ENCODE measurements at places on chromosomes 7 and 10. TPM values are rescaled to one million over a fixed set of nuclear protein-coding genes. Genes with fewer than 3 reads are reported as not detected.

The NUDT13 gene
- total RNA-seq: 1.6 TPM

GRCh38 chr7:4017785-4018184, 664.3 kb upstream of the FOXK1 start:
- no peak overlapping the region for H3K27ac ChIP-seq
- H3K4me1 ChIP-seq: no peaks in the 10 kb centered on the region
- no peak overlapping the region for H3K4me3 ChIP-seq
- no peak for DNase-seq

DNA sequence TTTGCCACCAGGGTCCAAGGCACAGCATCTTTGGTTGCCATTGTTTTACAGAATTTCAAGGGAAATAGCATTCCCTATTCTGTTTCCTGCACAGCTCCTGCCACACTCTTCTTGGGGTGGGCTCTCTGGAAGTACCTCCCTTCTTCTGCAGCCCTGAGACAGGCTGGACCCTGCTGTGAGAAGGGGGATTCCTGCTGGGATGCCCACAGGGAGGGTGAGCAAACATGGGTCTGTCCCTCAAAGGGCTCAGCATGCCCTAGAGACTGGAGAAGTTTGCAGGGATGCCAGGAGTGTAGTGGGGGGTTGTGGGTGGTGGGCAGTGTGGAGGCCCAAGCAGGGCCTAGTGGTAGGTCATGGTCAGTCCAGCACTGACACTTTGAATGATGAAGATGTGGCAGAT, 222.2 kb upstream of the GPR26 start:
- no peaks in the 10 kb centered on the region for H3K27me3 ChIP-seq
- no peak overlapping the region for H3K27ac ChIP-seq
- H3K36me3 ChIP-seq: no peaks in the 10 kb centered on the region
- H3K4me3 ChIP-seq: no peak overlapping the region
- H3K4me1 ChIP-seq: no peaks in the 10 kb centered on the region
- DNase-seq: no peak

- no peaks in the 10 kb centered on the region for H3K36me3 ChIP-seq
Measured at GRCh38 chr10:84098667-84099066, 40.6 kb upstream of the GHITM start.

The CTAGE6 gene
- 2.0 TPM for total RNA-seq

DNA sequence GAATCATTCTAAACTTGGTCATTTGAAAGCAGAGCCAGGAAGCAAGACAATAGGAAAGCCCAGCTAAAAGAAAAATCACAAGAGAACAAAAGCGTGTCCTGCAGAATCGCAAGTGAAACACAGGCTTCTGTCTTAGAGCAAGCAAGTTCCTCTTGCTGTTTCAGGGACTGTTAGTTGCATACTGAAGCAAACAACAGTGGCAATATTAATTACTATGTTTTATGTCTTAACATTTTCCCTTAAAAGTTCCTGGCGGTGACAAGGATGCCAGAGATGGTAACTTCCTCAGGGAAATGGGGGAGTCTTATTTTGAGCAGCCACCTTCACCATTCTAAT, 217.1 kb downstream of the GFRA1 start:
- H3K27me3 ChIP-seq: no peaks in the 10 kb centered on the region
- no peak for DNase-seq
- H3K27ac ChIP-seq: no peak overlapping the region

DNA sequence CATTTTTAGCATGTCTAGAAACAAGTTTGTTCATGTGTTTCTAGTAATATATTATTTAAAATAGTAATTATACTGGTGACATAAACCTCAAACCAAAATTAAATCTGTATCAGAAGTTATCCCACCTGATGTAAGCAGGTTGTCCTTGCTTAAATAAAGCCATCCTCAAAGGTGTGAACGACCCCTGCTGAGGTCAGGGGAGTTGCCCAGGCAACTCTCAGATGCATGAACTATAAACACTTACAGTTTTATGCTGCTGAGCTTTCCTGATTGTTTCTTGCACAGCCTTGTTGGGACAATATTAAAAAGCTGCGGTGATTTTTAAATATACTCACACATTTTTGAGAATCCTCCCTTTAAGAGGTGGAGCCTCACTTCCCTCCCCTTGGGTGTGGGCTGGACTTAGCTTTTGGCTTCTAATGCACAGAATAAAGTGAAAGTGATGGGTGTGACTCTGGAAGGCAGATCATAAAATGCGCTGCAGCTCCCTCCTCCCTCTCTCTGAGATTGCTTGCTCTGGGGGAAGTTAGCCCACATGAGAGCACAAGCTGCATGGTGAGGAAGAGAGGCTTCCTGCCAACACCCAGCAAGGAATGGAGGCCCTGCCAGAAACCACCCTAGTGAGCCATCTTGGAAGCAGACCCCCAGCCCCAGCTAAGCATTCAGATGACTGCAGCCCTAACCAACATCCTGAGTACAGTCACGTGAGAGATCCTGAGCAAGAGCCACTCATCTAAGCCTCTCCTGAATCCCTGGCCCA, 152.7 kb downstream of the SKIDA1 start:
- no peak overlapping the region for H3K4me3 ChIP-seq
- H3K4me1 ChIP-seq: no peaks in the 10 kb centered on the region
- no peak overlapping the region for H3K27ac ChIP-seq
- H3K36me3 ChIP-seq: no peaks in the 10 kb centered on the region

DNA sequence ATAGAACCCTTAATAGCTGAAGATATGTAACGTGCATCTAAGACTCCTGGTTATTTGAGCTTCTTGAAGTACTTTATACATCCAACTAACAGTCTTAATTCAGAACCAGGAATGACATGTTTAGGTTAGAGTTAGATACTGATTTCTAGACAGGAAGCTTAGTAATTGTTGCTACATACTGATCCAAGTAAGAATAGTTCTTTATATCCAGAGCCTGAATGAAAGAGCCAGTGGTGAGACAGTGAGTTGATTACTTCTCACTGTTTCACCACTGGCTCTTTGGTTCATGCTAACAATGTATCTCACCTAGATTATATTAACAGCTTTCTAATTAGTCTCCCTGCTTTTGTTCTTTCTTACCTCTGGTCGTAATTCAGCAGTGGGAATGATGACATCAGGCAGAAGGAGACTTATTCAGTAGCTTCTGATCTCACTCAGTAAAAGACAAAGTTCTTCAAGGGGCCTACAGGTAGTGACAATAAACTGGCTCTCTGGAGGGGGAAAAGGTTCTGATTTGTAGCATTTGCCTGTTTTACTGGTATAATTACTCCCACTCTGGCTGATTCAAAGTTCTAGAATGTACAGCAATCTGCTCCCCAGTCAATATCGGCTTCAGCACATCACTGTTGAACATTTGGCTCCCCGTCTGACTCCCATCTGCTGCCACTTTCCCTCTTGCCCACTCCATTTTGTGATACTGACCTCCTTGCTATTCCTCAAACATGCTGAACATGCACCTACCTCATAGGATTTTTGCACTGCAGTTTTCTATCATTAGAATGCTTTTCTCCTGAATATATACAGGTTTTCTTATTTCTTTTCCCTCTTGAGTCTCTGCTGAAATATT, 29.1 kb downstream of the MCU start:
- H3K27ac ChIP-seq: no peak overlapping the region
- H3K27me3 ChIP-seq: no peaks in the 10 kb centered on the region
- DNase-seq: no peak
- H3K36me3 ChIP-seq: no peaks in the 10 kb centered on the region
- H3K4me1 ChIP-seq: no peaks in the 10 kb centered on the region

The LRRN3 gene
- 41.5 TPM for total RNA-seq

The WASL gene
- total RNA-seq: 37.7 TPM

DNA sequence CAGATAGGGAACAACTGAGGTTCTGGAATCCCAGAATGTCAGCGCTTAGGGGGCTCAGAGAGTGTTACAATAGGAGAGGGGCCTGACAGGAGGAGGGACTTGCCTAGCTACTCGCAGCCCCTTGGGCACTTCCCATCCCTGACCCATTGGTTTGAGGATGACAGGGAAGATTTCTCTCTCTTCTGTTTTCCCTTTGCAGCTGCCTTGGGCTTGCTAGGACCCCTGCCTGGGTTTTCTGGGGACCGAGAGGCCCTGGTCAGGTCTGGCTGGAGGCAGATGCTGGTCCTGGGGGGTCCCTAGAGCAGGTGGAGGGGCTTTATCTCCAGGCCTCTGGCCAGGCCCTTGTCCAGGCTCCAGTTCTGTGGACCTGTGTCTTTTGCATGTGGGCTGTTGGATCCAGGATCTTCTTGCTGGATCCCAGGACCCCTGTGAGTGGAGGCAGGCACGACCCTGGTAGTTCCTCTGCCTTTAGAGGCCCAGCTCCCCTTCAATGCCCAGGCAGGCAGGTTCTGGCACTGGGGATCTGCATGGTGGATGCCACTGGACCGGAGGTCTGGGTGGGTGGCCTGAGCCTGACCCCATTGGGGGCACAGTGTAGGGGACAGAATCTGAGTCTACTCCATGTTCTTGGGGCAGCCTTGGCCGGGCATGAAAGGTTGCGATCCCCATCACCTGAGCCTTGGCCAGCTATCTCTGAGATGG, 26.9 kb downstream of the RAMP3 start:
- DNase-seq: no peak
- H3K36me3 ChIP-seq: no peaks in the 10 kb centered on the region
- no peaks in the 10 kb centered on the region for H3K27me3 ChIP-seq
- no peak overlapping the region for H3K4me3 ChIP-seq
- no peaks in the 10 kb centered on the region for H3K4me1 ChIP-seq

The SFTPA1 gene
- not detected for total RNA-seq

DNA sequence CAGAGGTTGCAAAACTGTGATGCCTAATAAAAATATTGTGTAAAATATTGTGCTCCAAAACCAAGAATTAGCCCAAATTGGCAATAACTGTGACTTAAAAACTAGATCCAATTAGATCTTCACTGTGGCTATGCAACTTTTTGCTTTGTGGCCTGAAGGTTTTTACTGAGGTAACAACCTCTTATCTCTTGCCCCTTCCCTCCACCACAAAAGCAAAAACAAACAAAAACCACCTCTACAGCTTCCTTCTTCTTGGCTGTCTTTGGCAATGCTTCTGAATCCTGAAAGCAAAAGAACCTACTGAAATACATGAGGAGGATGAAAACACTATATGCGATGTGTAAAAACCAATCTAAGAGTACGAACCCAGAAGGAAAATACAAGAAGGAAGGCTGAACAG, 226.7 kb upstream of the MBL2 start:
- H3K27ac ChIP-seq: no peak overlapping the region
- no peaks in the 10 kb centered on the region for H3K4me1 ChIP-seq
- no peaks in the 10 kb centered on the region for H3K27me3 ChIP-seq
- no peak overlapping the region for H3K4me3 ChIP-seq
- no peak for DNase-seq
- no peaks in the 10 kb centered on the region for H3K36me3 ChIP-seq

The PRDX3 gene
- total RNA-seq: 167 TPM

The OR13A1 gene
- not detected for total RNA-seq

- DNase-seq: no peak
- H3K36me3 ChIP-seq: no peaks in the 10 kb centered on the region
- no peaks in the 10 kb centered on the region for H3K4me1 ChIP-seq
- H3K27ac ChIP-seq: no peak overlapping the region
Measured at GRCh38 chr7:30281791-30282190, 2.6 kb upstream of the ZNRF2 start.

The GIMAP2 gene
- 16.1 TPM for total RNA-seq

The STAMBPL1 gene
- total RNA-seq: 3.6 TPM

The AKR1C4 gene
- not detected for total RNA-seq

The TLX1 gene
- 0.05 TPM for total RNA-seq

The CNPY4 gene
- total RNA-seq: 16.1 TPM

Measured in prostate gland (tissue), 2 donors.